Mesendoderm (in vitro differentiated cells): ENCODE measurements at places on chromosomes 2 and 18.

- no peak for DNase-seq
Measured at GRCh38 chr2:193357508-193357907, 1162.8 kb upstream of the TMEFF2 start.

DNA sequence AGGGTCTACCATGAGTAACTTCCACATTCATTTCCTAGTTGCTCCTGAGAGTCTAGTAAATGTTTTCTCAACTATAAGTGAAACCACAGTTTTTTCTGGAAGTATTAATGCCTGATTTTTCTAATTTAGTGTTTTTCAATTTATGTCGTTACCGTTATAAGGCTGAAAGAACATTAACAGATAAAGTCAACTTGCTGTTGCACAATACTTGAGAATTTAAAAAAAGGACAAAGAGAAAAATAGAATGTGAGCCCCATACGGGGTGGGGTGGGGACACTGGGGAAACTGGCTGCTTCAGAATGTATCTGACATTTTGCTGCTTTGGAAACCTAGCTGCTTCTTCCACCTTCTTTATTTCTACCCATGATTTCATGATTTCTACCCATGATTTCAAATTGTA is 26.2 kb downstream of the CNOT11 start:
- DNase-seq: no peak

GRCh38 chr2:42601076-42601475 is 32.6 kb downstream of the MTA3 start:
- no peak for DNase-seq

- no peak for DNase-seq
Measured at GRCh38 chr2:98474979-98475632, 30.4 kb downstream of the INPP4A start.

GRCh38 chr18:8696749-8697211 is 8.6 kb upstream of the MTCL1 start:
- DNase-seq: peak; percentile 51

GRCh38 chr2:171894612-171894947 is 536 bp upstream of the SLC25A12 start:
- no peak for DNase-seq
